Substantia nigra (tissue), 51 donors: ENCODE measurements at places on chromosomes 1 and 21.
A peak's percentile ranks its signal among the peaks of the same experiment; 100 is the strongest.

GRCh38 chr1:203680765-203681164 lies 54.1 kb downstream of the ATP2B4 start:
- no peak for DNase-seq

- DNase-seq = no peak
Observed at GRCh38 chr1:112698366-112699310, 8.3 kb downstream of the RHOC start.

- DNase-seq = no peak
Observed at GRCh38 chr1:163298365-163298764, 23.4 kb upstream of the NUF2 start.

- DNase-seq = no peak
Observed at GRCh38 chr1:22454476-22455056, 2.9 kb downstream of the ZBTB40 start.

- DNase-seq = no peak
Observed at GRCh38 chr1:31802190-31803150, 13.4 kb downstream of the SPOCD1 start.

DNA sequence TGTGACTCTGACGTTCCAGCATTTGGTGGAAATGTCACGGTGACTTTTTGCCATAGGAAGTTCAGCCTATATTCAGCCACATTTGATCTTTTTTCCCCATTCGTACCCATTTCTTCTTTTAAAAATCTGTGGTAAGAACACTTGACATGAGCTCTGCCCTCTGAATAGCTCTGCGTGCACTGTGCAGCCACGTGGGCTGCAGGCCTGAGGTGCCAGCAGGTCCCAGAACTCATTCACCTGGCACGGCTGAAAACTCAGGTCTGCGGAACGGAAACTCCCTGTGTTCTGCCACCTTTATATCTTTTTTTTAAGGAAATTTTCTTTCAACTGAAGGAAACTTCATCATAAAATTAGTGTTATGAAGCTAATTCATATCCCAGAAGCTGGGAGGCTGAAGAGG lies 28.6 kb downstream of the CEP104 start:
- no peak for DNase-seq

DNA sequence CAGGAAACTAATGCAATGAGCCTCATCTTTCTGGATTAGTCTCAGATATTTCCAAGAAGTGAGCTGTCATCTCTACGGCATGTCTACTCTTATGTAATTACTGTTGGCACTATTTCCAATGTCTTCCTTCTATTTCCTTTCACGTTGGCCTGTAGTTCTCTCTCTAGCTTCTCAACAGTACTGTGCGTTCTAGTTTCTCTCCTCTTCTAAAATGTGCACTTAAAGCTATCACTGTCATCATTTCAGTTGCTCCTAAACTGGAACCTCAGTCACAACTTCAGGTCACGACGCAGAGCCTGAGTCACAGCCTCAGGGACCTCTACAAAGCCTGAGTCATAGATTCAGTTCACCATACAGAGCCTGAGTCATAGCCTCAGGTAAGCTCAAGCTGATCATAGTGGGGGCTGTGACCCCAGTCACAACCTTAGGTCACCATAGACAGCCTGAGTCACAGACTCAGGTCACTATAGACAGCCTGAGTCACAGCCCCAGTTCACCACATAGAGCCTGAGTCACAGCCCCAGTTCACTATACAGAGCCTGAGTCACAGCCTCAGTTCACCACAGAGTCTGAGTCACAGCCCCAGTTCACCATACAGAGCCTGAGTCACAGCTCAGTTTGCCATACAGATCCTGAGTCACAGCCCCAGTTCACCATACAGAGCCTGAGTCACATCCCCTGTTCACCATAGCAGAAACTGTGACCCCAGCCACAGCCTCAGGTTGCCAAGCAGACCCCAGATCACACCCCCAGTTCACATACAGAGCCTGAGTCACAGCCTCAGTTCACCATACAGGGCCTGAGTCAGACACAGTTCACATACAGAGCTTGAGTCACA lies 13.0 kb downstream of the WNT9A start:
- no peak for DNase-seq

DNA sequence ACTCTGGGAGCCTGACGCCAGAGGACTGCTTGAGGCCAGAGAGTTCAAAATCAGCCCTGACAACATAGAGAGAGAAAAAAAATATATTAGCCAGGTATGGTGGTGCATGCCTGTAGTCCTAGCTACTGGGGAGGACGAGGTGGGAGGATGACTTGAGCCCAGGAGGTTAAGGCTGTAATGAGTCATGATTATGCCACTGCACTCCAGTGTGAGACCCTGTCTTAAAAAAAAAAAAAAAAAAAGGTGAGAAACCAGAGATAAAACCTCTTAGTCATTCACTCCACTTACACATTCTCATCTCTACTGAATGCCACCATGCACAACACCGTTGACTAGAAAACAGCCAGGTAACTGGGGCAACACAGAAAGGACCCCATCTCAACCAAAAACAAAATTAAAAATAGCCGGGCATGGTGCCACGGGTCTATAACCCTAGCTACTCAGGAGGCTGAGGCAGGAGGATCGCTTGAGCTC lies 178.1 kb downstream of the SLC45A1 start:
- no peak for DNase-seq

DNA sequence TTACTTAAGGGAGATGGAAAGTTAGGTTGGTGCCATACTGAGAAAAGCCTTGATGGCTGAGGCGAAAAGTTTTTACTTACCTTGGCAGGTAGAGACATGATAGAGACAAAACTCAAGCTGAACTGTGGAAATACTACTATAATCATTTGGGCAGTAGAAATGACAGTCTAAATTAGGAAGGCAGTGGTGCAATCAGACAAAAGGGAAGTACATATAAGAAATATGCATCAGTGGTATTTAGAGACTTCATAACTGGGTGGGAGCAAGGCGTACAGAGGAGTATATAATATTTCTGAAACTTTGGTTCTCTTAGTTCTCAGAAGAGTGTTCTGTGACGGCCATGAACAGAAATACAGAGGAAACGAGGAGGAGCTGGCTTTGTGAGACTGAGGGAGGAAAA lies 2.4 kb upstream of the CEP350 start:
- DNase-seq = no peak

DNA sequence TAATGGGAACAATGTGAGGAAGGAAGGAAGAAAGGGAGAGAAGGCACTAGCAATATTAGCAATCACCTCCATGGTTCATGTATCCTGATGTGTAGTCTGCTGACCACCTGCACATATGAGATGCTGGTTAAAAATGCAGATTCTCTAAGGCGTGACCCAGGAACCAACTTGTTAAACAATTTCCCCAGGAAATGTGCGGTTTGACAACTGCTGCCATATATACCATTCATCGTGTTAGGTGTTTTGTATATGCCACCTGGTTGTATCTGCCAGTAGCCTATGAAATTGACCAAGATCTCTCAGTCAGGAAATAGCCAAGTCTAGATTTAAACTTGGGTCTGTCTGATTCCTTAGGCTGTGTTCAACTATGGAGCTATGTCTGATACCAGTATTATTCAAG lies 4.1 kb downstream of the SEMA4A start:
- DNase-seq = no peak

DNA sequence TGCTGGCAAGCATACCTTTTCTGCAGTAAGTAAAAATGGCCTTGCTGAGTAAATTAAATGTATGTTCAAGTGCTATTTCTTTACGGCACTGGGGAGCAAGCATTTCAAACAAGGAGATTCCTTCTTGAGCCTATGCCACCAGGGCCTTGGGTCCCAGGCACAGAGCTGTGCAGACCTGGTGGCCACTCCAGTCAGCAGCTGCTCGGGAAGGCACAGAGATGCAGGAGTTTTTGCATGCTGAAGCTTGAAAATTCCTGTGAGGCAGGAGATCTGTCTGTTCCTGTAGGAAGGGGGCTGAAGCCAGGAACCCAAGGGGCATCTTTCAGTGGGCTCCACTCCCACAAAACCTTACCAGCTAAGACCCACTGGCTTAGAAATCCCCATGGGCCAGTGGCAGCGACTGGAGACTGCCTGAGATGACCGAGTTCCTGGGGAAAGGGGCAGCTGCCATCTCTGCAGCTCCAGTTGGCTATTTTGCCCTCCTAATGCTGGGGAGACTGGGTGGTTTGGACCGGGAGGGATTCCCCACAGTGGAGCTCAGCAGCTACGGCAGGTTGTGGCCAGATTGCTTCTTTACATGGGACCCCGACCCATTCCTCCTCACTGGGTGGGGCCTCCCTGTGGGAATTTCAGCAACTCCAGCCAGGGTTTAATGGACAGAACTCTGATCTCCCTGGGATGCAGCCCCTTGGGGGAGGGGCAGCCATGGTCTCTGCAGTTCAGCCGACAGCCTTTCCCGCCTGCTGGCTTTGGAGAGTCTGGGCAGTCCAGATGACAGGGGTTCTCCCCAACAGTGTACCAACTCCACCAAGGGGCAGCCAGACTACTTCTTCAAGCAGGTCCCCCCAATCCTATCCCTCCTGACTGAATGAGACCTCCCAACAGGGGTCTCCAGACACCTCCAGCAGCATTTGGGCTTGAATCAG lies 8.4 kb upstream of the PGBD2 start:
- DNase-seq = no peak

GRCh38 chr1:40944841-40945430 lies 34.6 kb upstream of the CTPS1 start:
- no peak for DNase-seq

GRCh38 chr21:14453339-14454015 lies 70.5 kb upstream of the HSPA13 start:
- DNase-seq = no peak

DNA sequence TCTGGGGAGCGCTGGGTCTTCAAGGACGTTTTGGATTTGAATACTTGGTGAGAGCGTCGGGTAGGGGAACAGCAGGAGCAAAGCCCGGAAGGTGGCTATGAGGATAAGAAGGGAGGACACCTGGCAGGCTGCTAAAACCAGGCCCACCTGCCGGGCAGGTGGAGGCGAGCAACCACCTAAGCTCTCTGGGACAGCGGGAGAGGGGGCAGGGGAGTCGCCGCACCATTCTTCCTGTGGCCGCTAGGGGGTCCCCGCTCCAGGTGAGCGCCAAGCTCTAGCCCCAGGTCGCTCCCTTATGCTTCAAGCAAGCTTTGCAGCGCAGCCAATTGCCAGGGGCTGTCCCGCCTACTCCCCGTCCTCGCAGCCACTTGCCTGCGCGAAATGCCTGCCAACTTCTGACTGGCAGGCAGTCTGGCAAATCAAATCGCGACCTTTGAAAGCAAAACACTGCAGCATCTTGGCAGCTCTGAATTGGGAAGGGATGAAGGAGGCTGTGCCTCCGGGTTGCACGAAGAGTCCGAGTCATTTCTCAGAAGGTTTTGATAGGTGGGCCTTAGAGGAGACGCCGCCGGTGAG lies at the start of gene NIPAL3:
Gene NIPAL3, plus strand, starts transcription at position 469 of the 576 bp plus-strand sequence. CDS start 3,746 bp downstream, outside the sequence.
- DNase-seq = peak; percentile 97

DNA sequence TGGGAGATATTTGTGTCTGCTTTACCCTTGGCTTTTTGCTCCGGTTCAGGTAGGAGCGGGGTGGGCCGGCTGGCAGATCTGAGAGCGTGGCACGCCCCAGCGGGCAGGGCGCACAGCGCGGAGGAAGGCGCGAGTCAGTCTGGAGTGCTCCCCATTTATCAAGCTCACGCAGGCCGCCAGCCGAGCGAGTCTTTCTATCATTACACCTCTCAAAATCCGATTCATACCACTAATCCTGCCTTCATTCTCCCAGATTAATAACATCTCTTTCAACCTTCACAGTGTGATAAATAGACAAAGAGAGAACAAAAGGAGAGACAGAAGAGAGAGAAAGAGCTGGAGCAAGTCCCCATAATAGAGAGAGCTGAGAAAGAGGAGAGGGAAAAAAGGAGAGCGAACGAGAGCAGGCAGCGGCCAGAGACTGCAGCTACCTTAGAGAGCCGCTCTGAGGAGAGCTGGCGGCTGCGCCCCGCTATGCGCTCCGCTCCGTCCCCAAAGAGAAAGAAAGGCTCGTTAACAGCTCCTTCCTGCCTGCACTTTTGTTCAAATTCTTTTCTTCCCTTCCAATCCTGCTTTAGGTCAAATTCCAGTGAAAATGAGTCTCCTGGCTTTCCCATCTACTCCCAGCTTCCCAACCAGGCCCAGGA lies 48.0 kb downstream of the DMAP1 start:
- DNase-seq = no peak

DNA sequence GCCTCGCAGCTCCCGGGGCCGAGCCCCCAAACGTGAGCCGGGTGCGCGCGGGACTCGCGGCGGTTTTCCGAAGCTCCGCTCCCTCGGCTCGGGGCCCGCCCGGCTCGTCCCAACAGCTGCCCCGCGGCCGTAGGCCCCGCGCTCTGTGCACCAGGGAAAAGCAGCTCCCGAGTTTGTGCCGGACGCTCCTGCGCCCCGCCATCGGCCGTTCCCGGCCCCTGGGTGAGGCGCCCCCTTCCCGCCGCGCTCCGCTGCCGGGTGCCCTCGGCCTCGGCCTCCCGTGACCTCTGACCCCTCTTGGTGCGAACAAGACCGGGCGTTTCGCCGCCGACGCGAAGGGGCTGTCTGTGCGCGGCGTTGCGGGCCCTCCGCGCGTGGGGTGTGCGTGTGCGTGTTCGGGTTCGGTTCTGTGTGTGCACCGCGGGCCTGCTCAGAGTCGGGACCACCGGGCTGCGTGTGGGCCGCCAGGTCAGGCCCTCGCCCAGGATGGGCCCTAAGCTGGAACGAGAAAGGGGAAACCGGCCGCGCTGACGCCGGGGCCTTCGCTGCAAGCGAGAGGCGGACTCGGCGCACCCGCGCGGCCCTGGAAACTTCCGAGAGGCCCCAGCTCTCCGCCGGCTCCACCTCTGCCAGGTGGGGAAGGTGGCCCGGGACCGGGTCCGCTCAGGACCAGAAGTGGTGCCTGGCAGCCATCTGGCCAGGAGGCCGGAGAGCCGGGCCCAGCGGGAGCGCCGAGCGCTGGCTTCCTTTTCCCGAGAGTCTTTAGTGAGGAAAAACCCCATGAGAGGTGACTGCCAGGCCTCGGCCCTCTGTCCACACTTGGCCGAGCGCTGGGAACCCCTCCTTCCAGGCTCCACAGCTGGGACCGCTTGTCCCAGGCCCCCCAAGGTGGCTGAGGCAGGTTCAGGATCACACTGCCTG lies 1.9 kb downstream of the PRDM16 start:
- no peak for DNase-seq

- peak; percentile 75 for DNase-seq
Observed at GRCh38 chr1:155871390-155871789, 12.0 kb downstream of the SYT11 start.

DNA sequence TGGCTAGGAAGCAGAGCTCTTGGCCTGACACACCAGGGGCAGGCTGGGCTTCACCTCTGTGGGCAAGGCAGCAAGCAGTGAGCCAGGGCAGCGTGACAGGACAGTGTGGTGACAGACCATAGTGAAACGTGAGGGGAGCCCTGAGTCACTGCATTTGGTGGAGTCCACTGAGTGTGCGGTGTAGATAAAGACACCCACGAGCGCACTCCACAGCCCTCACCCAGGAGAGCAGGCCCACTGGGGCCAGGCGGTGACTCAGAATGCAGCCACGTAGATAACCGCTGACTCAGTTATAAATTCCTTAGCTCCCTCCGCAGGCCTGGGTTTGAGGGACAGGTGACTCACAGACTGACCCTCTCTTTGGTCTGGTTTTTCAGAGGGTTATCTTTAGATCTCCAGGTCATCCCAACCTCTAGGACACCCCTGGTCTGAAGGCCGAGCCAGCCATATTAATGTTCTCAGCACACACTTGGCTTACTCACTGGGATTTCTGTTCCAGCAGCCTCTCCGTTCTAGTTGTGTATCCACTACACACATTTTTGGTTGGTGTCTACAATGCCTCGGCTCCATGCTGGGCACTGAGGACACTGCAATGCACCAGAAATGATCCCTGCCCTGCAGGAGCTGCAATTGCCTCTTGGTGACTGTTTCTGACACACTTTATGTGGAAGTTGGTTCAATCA lies 90.2 kb upstream of the TSPAN2 start:
- DNase-seq = no peak

GRCh38 chr1:36778740-36779139 lies 255.6 kb downstream of the GRIK3 start:
- DNase-seq = no peak
